ENCODE measurements at places on chromosomes 7 and 10.

DNA sequence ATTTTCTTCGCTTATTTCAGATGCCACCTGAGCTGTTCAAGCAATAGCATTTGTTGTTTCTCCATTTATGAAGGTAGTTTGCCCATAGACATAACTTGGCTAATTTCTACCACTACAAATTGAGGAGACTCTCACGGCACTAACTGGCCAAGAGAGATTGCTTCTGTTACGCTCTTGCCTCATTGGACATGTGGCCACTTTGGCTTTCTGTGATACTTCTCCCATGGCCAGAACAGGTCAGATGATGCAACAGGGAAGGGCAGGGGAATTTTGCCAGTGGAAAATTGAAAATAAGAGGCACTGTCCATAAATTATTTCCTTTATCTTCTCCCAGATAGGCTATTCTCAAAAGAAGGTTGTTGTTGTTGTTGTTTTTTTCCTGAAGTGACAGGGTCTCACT is 1633.3 kb upstream of the LRRTM3 start:
- DNase-seq = no peak

- DNase-seq = no peak
Observed at GRCh38 chr10:96587264-96588059, 650 bp upstream of the TM9SF3 start.

DNA sequence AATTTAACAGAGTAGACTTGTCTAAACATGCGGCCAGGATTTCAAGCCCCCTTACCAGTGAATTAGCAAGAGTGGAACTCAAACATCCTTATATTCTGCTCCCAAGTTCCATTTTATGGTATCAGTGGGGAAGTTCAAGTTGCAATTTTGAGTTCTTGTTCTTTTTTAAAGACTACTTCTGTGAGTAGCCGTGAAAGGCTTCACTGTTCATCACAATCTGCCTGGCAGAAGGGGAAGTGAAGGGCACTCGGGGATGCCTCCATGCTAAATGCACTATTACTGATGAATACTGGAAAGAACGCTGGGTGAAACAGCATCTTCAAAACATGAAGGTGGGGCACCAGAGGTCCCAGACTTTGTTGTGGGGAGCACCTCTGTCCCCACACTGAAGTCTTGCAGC is 22.4 kb upstream of the FGL2 start:
- no peak for DNase-seq

GRCh38 chr7:142436601-142437000 is 178.7 kb upstream of the PRSS58 start:
- no peak for DNase-seq

DNA sequence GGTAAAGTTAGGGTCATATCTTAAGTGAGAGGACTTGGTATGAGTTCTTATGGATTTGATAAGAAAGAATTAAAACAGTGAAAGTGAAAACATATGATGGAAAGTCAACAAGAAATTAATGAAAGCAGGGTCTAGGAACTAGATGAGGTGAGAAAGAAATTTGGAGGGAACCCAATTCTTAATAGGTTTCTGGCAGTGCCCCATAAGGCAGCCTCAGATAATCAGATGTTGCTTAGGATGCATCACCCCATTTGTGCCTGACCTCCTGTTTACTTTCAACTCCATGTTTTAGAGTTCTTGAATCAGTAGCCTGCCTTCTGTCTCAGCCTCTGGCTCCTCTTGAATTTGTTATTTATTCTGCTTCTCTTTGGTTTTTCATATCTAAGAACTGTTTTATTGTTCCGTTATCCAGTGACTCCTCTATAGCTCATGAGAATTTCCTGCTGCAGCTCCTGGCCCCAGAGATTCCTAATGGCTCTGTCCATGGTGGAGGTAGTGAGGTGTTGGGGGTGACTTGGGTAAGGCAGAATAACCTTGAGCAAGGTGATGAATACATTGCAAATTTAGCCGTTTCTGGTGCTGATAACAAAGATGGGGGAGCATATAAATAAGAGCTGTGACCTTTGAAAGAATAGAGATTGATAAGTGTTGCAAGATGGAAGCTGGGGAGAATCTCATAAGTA is 17.6 kb downstream of the ITGB8 start:
- DNase-seq = no peak

DNA sequence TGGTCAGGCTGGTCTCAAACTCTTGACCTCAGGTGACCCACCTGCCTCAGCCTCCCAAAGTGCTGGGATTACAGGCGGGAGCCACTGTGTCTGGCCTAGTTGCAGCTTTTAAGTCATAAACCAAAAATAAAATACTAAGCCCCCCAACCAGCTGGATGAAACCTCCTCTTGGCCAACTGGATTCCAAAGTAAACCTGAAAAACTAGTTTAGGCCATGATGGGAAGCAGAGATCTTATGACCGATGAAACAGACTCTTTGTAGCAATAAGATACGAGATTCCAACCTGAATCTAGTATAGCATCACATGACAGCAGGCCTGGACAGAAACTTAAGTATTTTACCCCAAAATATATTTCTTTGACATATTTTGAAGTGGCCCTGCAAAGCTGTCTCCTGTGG is 9.1 kb upstream of the MCM10 start:
- no peak for DNase-seq

DNA sequence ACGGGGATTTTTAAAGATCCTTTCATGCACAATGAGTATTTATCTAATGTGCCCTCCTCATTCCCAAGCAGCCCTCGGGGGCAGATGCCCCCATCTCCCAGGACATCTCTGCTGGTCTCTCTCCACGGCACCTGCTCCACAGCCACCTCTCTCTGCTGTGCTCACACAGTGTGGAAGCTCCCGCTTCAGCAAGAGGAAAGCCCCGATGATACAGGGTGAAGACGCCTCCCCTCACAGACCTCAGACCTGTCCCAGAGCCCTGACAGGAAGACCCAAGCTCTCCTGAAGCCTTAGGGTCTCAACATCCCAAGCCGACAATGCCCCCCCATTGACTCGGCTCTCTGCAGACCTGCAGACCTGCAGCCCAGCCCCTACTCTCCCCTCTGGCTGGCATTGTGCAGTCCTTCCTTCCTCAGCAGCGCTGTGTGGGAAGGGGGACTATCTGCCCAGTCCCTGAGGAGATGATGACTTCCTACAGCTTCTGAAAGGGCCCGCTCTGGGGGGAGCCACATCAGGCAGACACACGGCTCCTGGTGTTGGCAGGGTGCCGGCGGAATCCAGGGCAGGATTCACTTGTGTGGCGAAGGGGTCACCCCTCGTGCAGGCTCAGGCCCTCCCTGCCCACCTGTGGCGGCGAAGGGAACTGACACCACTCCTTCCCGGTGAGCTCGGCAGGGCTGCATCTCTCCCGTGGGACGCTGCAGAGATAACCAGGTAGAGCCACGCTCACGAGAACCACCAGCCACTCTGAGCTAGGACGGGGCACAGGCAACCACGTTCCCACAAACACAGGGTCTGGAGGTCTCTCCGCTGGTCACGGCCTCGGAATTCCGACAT is 61.8 kb downstream of the PTPRN2 start:
- no peak for DNase-seq

DNA sequence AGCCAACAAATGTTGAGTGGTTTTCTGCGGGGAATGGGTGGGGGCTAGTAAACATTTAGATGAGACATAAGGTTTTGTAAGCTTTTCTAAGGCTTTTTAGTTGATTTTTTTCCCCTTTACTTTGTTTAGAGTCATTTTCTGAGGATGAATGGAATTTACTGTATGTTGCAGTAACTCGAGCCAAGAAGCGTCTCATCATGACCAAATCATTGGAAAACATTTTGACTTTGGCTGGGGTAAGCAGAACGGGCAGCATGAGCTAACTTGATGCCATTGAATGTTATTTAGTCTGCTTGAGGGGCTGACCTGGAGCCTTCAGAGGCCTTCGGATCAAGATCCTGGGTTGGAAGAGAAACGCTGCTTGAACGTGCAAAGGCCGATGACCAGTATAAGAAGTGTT is 37.3 kb downstream of the FBH1 start:
- DNase-seq = no peak

- DNase-seq = no peak
Observed at GRCh38 chr10:103980288-103980906, 13.5 kb downstream of the SLK start.

- no peak for DNase-seq
Observed at GRCh38 chr7:1096156-1097119, 8.5 kb downstream of the GPER1 start.

DNA sequence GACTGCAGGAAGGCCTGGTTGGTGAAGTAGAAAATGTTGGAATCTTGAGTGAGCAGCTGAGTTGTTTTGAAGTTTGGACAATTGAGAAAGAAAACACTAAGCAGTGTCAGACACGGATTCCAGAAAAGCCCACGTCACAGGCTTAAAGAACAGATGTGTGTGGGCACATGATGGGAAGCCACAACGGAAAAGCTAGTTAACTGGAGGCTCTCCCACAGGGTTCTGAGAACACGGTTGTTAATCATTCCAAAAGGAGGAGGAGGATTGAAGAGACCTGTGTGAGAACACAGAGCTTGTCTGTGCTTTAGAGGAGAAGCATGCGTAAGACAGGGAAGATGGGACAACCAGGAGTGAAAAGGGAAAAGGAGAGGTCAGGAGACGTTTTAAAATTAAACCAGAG is 42.6 kb downstream of the SHH start:
- no peak for DNase-seq

GRCh38 chr10:9535744-9536143 is 1481.3 kb downstream of the GATA3 start:
- DNase-seq = peak; percentile 89

- DNase-seq = no peak
Observed at GRCh38 chr7:35785250-35785649, 15.6 kb upstream of the SEPTIN7 start.

GRCh38 chr10:114801411-114801813 is 20.2 kb upstream of the FHIP2A start:
- peak; percentile 55 for DNase-seq

Measured in GM12865 (cell line).